ENCODE measurements at places on chromosomes 2 and 18. TPM values are rescaled to one million over a fixed set of nuclear protein-coding genes. Genes with fewer than 3 reads are reported as not detected.
A peak's percentile ranks its signal among the peaks of the same experiment; 100 is the strongest.

Gene NEB
- 1.2 TPM for total RNA-seq

DNA sequence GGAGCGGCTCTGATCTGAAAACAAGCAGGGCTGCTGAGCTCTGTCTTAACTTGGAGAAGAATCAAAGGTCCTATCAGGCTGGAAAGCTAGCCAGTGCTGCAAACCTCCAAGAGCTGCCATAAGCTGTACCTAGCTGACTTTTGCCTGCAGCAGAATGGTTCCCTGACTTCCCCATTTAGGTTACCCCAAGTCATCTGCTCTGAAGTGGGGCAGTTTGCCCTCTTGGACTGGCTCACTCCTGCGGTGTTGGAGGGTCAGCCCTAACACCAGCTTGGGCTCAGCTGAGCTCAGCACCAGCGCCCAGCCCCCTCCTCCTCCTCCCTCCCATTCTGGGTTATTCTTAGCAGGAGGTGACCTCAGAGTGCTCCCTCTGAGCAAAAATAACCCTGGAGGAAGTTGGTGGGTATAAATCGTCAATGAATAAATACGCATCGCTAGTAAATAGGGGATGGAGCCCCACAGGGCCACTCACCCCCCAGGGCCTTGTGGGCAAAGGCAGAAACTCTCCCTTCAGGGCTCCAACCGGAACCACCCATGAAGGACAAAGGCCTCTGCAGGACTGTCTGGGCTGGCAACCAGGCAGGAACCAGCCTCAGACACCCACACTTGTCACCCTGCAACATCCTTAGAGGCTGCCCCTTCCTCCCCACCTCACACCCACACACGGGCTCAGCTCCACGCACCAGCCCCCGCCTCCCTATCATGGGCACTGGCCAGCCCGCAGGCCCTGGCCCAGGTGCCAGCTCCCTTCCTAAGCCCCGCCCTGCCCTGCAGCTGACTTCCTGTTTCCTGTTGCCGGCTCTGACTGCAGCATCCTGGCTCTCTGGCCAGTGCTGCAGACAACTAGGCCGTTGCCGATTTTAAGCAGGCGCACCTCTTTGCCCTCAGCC is 46.9 kb downstream of the DNMT3A start:
- DNase-seq, result peak; percentile 88

GRCh38 chr2:119464981-119465380 is 33.3 kb downstream of the TMEM37 start:
- DNase-seq, result no peak

- DNase-seq, result no peak
These were observed 149.5 kb upstream of the SALL3 start for GRCh38 chr18:78830161-78830560.

DNA sequence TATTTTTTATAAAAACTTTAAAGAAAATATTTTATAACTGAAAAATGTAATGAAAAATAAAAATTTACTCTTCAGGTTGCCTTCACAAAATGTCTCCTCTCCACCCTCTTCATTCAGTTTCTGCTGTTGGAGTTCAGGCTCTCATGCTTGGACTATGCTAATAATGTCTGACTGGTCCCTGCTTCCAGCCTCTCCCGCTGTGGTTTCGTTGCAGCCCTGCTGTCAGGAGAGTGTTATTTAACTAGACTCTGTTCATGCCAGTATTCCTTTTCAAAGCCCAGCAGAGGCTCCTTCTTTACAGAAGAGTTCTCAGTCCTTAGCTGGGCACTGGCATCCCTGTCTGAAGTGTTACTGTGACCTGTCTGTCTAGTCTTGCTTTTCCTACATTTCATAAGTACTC is 40.4 kb downstream of the CLIP4 start:
- DNase-seq, result no peak
